Fibroblast of the aortic adventitia (primary cell): ENCODE measurements at places on chromosomes 7 and 10.

DNA sequence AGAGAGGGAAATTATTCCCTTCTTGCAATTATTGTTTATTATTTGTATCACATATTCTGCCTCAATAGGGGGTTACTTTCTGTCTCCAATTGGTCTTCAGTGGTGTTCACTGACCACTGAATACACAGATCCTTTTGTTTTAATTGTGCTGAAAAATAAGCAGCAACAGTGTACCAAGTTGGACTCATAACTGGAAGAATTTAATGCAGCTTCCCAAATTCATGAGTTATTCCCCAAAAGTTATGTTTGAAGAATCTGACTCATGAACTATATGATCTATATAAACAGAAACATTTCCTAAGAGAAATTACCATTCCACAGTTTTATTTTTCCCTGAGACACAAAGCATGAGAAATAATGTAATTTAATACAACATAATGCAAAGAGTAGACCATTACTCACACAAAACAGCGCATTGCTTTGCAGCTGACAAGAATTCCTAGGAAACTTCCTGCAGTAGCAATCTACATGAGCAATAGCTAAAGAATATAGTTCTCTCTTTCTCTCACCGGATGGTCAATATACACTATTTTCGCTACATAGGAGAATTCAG, 479.2 kb downstream of the HTR7 start:
- no peak for DNase-seq

DNA sequence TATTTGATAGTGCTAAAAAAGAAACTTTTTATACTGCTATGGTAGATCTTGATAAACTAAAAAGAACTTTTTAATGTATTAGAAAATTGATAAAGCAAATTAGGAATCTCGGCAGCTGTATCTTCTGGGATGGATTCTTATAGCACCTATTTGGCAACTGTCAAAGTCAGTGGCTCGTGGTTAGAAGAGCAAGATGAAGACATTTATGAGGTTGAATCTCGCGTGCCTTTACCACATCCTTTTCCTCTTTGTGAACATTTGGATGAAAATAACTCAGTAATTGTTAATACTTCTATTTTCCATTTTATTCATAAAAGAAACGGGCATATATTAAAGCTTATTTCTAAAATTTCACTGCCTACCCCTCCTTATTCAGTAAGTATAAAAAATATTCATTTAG, 76.2 kb downstream of the CYP51A1 start:
- DNase-seq, result no peak

- no peak for DNase-seq
These were observed 34.9 kb downstream of the PAX2 start for GRCh38 chr10:100780324-100780723.

GRCh38 chr10:93488956-93489528, 6.9 kb upstream of the MYOF start:
- no peak for DNase-seq

DNA sequence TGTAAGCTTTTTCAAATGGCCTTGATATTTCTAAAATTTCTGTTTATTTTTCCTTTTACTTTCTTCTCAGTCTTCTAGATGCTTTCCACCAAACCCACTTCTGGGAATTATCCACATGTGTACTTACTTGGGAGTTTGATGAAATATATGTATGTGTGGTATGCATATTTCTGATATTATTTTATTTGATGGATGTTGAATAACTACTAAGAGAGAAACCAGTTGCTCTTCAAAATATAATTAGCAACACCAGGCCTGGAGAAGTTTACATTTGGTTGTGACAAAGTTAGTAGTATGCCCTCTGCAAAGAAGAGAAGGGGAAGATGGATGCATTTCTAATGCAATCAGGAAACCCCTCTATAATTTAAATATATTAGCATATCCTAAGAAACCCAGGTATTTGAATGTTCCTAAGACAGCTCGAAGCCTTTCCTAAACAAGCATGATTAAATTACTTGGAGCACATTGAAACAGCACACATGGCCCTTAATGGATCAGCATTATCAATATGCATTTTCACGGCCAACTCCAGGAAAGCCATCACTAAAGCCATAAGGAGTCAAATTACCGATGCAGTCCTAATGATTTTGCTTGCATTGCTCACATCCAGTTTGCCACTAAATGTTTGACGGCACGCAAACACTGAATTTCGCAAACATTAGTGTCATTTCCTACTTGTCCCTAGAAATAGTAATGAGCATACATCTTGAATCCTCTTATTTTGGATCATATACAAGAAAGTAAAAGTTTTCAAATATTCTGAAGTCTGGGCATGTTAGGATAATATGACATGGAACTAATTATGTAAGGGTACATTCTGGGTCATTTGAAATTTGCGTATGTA, 393.8 kb downstream of the EXOC4 start:
- DNase-seq, result no peak

GRCh38 chr10:96395931-96396877, 37.4 kb upstream of the OPALIN start:
- DNase-seq, result peak; percentile 78

DNA sequence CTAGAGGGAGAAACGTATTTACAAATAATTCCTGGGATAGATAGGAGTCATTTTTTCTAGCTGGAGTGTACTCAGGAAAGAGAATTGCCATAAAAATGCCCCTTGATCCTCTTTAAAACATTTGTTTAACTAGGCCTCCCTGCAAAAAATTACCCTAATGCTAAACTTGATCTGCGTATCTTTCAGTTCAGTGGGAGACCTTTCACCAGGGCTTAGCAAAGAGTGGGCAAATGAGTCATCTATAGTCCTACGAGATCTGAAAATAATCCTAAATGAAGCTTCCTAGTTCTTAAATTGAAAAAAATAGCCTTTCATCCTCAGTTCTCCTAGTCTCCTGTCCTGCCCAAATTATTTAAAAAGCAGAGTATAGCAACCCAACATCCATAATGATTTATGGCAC, 198.6 kb upstream of the FRMD4A start:
- DNase-seq, result no peak

- no peak for DNase-seq
These were observed 748.0 kb upstream of the IGFBP3 start for GRCh38 chr7:46669028-46669427.

- no peak for DNase-seq
These were observed 54.8 kb downstream of the THNSL1 start for GRCh38 chr10:25071227-25071626.

DNA sequence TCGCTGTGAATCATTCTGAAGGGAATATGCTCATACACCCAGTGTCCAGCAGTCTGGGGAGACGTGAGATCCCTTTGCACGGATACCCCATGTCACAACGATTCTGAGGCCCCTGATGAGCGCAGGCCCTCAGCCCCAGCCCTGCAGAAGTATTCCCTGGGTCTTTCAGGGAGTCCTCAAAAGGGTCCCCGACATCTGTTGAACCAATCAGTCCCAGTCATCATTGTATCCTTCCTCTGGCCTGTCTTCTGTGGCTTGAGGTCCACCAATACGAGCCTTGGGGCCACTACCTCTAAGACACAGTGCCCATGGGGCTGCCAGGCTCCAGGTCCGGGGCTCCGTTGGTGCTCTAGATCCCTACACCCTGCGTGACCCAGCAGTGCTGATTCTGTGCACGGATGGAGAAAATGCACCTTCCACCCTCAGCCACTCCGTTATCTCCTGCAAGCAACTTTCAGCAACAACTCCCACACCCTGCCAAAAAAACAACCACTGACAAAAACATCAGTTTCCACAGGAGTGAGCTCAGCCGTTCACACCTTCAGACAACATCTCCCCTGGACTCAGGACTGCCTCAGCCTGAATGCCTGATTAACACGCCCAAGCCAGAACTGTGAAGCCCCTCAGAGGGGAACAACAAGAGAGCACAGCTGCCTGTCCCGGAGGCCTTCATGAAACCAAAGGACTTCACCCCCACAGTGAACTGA, 46.9 kb upstream of the KDM7A start:
- DNase-seq, result no peak

- DNase-seq, result peak; percentile 68
These were observed 61.4 kb downstream of the ST7 start for GRCh38 chr7:117014673-117015133.

- no peak for DNase-seq
These were observed 276.7 kb downstream of the PARD3 start for GRCh38 chr10:34538281-34538829.

- DNase-seq, result peak; percentile 44
These were observed 148.1 kb upstream of the CELF2 start for GRCh38 chr10:10869592-10869991.

GRCh38 chr10:13016426-13016825, 14.9 kb upstream of the CCDC3 start:
- peak; percentile 19 for DNase-seq

GRCh38 chr10:48468130-48468790, 136.6 kb downstream of the ARHGAP22 start:
- no peak for DNase-seq

DNA sequence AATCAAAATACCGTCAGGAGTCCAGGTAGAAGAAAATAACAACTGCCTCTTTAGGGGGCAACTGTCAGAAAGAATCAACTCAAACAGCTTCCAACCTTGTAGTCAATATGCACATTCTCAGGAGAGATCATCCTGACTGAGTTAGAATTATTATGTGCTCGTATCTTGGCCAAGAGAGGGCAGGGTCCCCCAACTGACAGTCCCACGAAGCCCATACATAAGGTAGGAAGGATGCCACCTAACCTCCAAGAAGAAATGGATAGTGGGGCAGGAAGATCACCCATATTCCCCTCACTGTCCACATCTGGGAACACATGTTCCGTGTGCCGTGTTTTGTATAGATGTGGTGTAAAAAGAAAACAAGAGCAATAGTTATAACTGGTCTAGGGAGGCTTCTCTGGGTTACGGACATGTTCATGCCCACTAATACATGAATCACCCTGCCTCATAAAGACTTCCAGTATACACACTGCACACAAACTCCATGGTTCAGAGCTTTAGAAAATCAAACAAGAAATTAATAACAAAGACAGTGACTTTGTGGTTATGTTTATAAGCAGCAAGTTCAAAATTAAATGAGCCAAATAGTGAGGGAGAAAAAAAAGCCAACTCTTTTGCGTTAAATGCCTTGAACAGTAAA, 295.6 kb downstream of the FGFR2 start:
- DNase-seq, result no peak

- no peak for DNase-seq
These were observed 228.3 kb upstream of the NPVF start for GRCh38 chr7:25456467-25457171.

GRCh38 chr10:113137941-113138685, 188.1 kb downstream of the TCF7L2 start:
- no peak for DNase-seq

GRCh38 chr7:32494946-32495297, 367 bp upstream of the AVL9 start:
- no peak for DNase-seq

GRCh38 chr7:117091721-117092120, 138.4 kb downstream of the ST7 start:
- no peak for DNase-seq

DNA sequence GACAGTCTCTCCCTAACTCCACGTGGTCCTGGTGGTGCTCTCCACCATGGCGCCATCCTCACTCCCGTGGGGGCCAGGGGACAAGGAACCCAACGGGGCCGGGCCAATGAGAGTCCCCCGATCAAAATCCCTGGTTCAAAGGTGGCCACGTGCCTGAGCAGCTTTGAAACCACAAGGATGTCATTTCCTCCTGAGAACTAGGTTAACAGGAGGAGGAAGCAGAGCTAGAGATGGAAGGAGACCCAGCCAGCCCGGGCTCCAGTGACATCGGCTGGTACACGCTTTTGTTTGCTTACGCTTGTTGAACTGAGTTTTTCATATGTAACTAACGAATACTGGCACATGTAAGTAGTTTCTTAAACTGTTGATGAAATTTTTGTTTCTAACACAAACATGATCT, 61.7 kb downstream of the PRPF18 start:
- no peak for DNase-seq

GRCh38 chr7:138845711-138846110, 47.7 kb upstream of the ATP6V0A4 start:
- DNase-seq, result no peak

GRCh38 chr7:130292682-130293257, at the start of gene CPA4:
Gene CPA4 (plus strand): TSS chr7:130293161. CDS start chr7:130293181, 20 bp downstream.
- DNase-seq, result peak; percentile 99

- peak; percentile 59 for DNase-seq
These were observed 595.0 kb downstream of the ARL4A start for GRCh38 chr7:13282377-13282980.

DNA sequence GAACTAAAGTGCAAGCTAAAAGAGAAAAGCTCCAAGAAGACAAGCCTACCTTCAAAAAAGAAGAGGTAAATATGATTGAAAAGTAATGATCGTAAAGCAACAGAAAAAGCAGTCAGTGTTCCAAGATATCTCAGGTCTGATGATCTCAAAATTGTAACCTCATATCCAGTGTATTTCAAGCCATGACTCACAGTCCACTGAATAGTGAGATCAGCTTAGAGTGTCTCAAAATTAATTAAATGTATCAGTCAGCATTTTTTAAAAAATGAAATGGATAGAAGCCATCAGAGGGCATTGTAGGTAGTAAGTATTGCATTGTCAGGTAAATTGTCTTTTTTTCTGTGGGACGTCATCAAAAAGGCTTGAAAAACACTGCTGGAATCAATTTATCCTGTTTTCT, 50.6 kb upstream of the AGBL3 start:
- DNase-seq, result peak; percentile 43

DNA sequence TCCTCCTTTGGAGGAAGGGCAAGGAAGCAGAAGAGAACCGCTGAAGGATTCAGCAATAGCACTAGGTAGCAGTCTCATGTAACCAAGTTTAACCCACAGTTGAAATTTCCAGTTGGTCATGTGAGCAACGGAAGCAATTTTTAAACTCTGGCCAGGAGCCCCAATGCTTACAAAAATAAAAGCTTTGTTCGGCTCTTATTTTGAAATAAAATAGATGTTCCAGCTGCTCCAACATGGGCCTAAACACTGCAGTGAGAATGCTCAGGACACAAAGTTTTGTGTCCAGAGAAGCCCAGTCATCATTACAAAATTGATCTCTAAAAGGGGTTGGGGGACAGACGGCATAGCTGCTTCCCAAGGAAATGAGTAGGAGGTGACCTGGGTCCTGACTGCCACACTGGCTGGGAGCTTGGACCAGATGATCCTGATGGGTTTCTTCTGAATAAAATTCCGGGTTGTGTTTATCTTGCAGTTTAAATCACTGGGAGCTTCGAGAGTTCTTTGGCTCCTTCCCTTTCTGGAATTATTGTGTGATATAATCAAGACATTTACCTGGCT, 452 bp upstream of the TMEM140 start:
- peak; percentile 76 for DNase-seq

- no peak for DNase-seq
These were observed 55.0 kb downstream of the CTTNBP2 start for GRCh38 chr7:117818232-117818631.

GRCh38 chr7:96689414-96689813, 20.2 kb downstream of the SEM1 start:
- DNase-seq, result no peak

DNA sequence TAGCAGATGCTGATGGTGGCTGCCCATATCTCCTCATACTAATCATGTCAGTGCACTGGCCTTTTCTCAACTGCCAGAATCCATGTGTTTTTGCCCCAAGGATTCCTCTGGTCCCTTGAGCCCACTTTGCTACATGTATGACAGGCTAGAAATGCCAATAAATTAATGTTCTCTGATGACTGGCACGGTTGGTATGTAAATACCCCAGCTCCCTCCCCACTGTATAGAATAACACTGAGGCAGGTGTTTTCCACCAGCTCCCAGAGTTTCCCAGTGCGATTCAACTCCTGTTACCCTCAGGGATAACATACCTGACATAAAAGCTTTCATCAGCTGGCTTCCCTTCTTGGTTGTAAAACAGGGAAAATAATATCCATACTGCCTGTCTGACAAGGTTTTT, 9.0 kb upstream of the PLEKHS1 start:
- no peak for DNase-seq

GRCh38 chr10:69676301-69676700, 46.3 kb downstream of the FAM241B start:
- no peak for DNase-seq

GRCh38 chr10:118041316-118041715, 5.4 kb downstream of the RAB11FIP2 start:
- DNase-seq, result peak; percentile 78
